ENCODE measurements at places on chromosomes 6 and 20.

- no peak for DNase-seq
These were observed 127.8 kb upstream of the EEF1E1 start for GRCh38 chr6:8229915-8230756.

GRCh38 chr6:137019476-137020272 is 25.1 kb downstream of the IL20RA start:
- no peak for DNase-seq

GRCh38 chr6:154453329-154453728 is 57.2 kb downstream of the CNKSR3 start:
- DNase-seq, result no peak

GRCh38 chr6:53065266-53066076 is at the start of gene FBXO9:
Gene FBXO9 (plus strand): TSS chr6:53065404. CDS start chr6:53065790, 386 bp downstream.
- peak; percentile 68 for DNase-seq

DNA sequence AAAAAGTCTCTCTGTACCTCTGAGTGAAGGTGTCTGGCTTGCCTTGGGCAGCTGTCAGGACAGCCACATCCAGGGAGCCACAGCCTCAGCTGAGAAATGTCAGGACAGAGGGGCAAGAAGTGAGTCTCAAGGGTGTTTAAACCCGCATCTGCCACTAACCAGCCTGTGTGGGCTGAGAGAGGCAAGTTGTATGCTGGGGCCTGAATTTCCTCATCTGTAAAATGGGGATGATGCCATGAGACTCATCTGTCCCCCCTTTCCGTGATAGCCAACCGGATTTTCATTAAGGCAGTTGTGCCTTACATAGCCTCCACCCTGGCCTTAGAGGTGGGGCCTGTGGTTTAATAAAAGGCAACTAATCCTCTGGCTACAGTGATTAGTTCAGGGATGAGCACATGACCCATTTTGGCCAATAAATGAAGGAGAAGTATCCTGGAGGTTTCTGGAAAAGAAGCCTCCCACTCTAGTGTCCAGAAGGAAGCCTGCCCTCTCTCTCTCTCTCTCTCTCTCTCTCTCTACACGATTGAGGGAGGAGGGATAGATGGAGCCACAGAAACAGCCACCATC is 79.3 kb downstream of the BMP7 start:
- no peak for DNase-seq

DNA sequence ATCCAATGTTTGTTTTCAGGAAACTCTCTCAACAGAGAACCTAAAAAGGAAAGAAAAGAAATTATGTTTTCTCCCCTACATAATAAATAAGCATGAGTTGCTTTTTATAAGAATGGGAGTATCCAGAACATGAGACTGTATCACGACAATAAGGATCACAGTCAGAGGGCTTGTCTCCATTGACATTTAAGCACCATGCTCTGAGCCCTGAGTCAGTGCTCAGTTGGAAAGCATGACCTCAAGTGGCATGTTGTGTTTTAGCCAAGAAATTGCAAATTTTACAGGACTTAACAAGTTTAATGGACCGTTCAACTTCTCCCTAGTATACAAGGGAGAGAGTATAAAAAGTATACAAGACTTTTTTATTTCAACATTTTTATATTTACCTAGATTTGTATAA is 431.6 kb downstream of the GJA1 start:
- DNase-seq, result no peak

DNA sequence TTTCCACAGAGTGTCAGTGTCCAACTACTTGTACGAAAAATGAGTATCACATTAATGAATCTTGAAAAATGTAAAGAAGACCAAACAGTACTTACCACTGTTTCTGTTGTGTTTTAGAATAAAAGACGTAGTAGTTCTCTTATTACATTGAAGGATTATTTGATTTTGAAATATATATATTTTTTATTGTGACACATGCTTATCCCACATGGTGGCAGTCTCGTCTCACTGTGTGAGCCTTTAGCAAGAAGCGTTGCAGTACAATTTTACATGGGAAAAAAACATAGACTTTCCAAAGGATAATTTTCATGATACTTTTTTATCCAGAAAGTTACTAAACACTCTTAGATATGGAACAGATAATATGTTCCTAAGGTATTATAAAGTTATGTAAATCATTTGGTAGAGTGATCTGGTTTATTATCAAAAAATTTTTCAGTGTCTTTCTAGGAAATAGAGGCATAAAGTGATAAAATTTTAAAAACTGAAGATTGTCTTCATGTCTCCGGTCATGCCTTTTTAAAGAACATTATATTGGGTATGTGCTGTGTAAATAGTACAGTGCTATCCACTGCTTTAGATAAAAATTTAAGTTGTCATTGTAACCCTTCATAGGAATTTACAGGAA is 117.5 kb upstream of the SAMD5 start:
- no peak for DNase-seq

GRCh38 chr6:156957931-156958547 is 180.9 kb downstream of the ARID1B start:
- no peak for DNase-seq

- no peak for DNase-seq
These were observed 148.2 kb downstream of the TRMT11 start for GRCh38 chr6:126134491-126134890.

GRCh38 chr6:5968817-5969734 is 37.6 kb downstream of the NRN1 start:
- no peak for DNase-seq

DNA sequence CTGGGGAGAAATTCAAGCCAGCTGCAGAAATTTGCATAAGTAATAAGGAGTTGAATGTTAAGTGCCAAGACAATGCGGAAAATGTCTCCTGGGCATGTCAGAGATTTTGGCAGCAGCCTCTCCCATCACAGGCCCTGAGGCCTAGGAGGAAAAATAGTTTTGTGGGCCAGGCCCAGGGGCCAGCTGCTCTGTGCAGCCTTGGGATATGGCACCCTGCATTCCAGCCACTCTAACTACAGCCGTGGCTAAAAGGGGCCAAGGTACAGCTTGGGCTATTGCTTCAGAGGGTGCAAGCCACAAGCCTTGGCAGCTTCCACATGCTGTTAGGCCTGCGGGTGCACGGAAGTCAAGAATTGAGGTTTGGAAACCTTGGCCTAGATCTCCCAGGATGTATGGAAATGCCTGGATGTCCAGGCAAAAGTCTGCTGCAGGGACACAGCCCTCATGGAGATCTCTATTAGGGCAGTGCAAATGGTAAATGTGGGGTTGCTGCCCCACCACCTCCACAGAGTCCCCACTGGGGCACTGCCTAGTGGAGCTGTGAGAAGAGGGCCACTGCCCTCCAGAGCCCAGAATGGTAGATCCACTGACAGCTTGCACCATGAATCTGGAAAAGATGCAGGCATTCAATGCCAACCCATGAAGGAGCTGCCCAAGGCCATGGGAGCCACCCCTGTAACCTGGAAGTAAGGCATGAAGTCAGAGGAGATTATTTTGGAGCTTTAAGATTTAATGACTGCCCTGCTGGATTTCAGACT is 126.5 kb downstream of the DTNBP1 start:
- no peak for DNase-seq

GRCh38 chr20:59605601-59606364 is 1.4 kb downstream of the PHACTR3 start:
- DNase-seq, result no peak

GRCh38 chr20:14189794-14190402 is 147.5 kb downstream of the FLRT3 start:
- no peak for DNase-seq

- no peak for DNase-seq
These were observed 19.6 kb downstream of the TFAP2A start for GRCh38 chr6:10395171-10395703.

DNA sequence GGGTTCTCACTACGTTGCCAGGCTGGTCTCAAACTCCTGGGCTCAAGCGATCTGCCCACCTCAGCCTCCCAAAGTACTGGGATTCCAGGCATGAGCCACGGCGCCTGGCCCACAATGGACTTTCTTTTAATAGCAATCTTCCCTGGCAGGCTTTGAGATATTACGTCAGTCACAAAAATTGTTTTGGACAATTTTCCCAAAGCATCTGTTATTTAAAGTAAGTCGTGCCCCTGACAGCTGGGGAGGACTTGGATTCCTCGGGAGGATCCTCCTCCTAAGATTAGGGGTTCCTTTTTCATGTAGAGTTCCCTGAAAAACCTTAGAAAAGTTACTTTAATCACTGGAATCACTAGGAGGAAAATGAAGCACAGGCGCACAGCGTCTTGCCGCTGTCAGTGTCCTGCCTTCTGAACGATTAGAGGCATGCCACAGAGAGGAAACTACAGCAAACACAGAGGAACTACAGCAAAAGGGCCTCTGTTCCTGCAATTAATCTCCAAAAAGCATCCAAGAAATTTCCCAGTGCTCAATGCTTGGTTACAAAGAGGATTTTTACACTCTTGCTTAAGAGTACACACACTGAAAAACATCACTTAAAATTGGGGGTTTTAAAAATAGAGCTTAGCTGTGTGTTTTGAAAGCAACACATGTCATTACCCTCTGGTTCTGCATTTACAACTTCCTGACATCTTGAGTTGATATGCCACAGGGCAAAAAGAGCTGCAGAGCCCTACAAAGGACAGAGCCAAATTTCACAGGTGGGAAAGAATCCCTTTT is 4.5 kb downstream of the ACSS1 start:
- no peak for DNase-seq

- no peak for DNase-seq
These were observed 176.4 kb downstream of the ADGB start for GRCh38 chr6:146775220-146775619.

GRCh38 chr20:49037962-49038387 is 8.1 kb upstream of the CSE1L start:
- no peak for DNase-seq

- DNase-seq, result no peak
These were observed 24.1 kb downstream of the ZHX3 start for GRCh38 chr20:41293269-41294037.

GRCh38 chr6:90190752-90191395 is 105.8 kb downstream of the BACH2 start:
- DNase-seq, result no peak

GRCh38 chr6:2134554-2134953 is 110.9 kb downstream of the GMDS start:
- no peak for DNase-seq

DNA sequence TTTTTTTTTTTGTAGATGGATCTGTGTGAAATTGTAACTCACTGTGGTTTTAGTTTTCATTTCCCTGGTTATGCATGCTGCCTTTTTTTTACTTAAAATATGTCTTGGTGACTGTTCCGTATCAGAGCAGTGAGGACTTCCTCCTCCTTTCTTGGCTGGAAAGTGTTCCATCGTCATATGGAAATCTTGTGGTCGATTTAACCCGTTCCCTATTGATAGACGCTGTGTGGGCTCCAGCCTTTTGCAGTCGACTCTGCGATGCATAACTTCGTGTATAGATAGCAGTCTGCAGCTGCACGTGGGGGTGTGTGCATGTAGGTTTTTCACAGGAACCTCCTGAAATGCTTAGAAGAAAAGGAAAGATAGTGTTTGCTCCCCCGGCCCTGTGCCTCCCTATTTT is 28.1 kb upstream of the PNPLA1 start:
- DNase-seq, result no peak

- no peak for DNase-seq
These were observed 21.6 kb downstream of the STX7 start for GRCh38 chr6:132491303-132491702.

- DNase-seq, result no peak
These were observed 305.5 kb upstream of the SGK1 start for GRCh38 chr6:134623401-134623800.

- DNase-seq, result no peak
These were observed 260.4 kb downstream of the PTPRK start for GRCh38 chr6:128259730-128260685.

GRCh38 chr6:112701201-112701600 is 354.1 kb downstream of the RFPL4B start:
- no peak for DNase-seq

DNA sequence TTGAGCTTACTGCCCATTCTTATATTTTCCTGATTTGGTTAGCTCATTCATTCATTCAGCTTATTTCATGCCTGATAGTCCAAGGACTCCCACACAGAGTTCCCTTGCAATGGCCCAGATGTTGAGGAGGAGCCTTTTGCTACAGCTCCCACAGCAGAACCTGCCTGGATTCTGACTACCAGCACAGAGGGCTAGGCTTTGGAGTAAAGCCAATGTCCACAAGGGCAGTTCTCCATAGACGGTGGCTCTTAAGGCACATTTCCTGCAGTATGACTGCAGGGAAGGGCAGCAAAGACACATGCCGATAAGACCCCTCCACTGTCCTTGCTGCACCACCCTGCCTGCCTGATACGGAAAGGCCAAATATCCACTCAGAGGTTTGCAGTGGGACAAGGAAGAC is 112.3 kb upstream of the SYNDIG1 start:
- DNase-seq, result no peak

DNA sequence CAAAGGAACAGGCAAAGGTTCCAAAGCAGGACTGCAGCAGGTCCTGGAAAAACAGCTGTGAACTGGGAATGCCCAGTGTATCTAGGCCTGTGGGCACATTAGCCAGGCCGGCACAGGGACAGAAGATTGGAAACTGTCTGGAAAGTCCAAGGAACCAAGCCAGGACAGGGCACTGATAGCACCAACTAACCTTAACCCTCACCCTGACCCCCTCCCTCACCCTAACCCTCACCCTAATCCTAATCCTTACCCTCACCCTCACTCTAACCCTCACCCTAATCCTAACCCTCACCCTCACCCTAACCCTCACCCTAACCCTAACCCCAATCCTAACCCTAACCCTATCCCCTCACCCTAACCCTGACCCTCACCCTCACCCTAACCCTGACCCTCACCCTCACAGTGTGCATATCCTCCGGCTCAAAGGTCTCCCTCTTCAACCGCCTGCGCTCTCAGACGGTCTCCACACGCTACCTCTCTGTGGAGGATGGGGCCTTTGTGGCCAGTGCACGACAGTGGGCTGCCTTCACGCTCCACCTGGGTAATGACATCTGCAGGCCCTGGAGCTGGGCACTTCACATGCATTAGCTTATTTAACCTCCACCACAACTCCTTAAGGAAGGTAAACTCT is 5.1 kb upstream of the MATN4 start:
- no peak for DNase-seq

DNA sequence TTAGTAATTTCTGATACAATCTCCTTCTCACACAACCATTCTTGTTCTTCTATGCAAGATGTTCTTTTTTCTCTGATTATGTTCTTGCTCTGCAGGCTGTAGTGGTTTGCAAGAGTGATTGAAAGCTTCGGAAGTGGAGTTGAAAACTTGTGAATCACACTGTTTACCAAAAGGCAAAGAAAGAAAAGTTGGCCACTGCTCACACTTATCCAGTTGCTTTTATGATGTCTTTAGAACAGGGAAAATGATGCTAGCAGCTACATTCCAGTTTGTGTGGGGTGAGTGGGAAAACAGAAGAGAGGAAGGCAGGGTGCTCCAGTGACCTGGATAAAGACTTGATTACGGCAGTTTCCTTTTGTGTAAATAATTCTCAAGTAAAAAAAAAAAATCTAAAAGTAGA is 583.3 kb downstream of the TENT5A start:
- DNase-seq, result no peak

Data from stimulated activated CD4-positive, alpha-beta T cell treated with anti-CD3 and anti-CD28 coated beads, Interleukin-12 subunit alpha, Interleukin-12 subunit beta, amount 100 ng/mL, for 48 hours (primary cell).